Islet precursor cell (in vitro differentiated cells): ENCODE measurements at places on chromosomes 5 and 9.

- DNase-seq, result no peak
Observed at GRCh38 chr5:170716396-170716795, 67.1 kb upstream of the GABRP start.

DNA sequence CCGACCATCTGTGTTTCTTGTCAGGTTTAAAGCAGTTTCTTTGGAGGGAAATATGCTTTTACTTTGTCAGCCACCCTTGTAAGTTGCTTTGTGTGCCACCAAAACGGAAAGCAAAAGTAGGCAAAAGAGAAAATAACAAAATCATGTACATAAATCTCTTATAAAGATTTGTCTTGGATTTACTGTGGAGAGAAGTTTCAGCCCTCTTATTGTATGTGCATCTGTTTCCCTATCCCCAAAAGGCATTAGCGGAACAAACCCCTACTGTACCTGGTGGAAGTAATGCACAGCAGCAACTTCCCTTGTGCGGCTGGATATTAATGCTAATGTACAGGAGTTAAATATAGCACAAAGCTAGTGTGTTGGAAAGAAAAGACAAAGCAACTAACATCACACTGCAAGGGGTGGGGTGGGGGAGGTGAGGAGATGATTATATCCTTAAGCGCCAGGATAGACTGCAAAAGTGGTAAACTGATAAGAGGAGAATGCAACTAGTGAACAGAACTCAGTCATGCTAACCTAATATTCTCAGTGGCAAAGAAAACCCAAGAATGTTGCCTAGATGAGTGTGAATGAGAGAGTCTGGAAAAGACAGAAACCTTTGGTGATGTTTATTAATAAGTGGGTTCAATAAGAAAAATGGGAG, 396.5 kb upstream of the MEF2C start:
- DNase-seq, result no peak

DNA sequence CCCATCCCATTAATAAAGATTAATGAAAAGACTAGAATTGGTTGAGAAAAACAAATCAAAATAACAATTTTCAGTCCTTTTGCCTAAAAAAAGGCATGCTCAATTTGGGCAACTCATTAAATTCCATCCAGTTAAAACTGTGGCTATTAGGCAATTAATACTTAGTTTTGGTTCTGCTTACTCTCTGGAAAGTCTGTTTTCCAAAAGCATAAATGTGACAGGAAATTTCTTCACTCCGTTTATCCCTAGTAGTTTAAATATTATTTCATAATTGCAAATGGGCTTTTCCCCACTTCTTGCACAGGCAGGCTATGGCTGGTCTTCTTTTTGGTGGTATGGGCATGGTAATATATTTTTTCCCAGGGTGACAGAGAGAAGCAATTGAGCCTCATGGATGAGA, 373.3 kb upstream of the KLF4 start:
- no peak for DNase-seq

- peak; percentile 96 for DNase-seq
Observed at GRCh38 chr5:114361724-114362196, at the start of gene KCNN2. TSS of gene KCNN2 (plus strand) at chr5:114362070. CDS start at chr5:114362140, 70 bp downstream.

DNA sequence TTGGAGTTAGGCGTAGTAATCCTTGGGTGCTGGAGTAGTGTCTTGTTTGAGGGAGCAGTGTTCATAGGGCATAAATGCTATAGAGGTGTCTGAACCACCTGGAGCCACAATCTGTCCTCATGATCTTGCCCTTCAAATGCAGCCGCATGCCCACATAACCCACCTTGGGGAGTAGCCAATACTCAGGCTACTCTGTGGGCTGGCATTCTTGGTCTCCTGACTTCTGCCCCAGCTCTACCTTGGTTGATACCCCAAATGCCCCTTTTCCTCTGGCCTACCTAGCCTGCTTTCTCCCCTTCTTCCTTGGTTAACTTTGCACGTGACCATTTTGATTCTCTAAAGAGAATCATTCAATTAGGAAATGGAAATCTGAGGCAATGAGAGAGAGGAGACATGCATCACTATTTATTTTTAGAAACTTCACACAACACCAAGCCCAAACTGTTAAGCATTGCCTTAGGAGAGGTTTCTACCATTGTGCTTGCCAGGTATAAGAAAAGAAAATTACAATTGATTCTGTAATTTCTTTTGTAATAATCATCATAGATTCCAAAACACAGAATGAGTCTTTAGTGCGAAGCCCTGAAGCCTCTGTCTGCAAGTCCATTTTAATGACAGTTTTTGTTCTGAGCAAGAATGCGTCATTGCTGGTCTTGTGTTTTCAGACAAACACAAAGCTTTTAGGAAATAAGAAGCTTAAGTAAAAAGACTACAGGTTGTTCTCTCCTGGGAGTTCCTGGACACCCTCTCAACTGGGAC, 135.2 kb downstream of the C9orf152 start:
- DNase-seq, result no peak

GRCh38 chr9:135279834-135280393, 192.4 kb downstream of the OLFM1 start:
- DNase-seq, result no peak

GRCh38 chr5:105213078-105213477, 1650.5 kb upstream of the NUDT12 start:
- no peak for DNase-seq

DNA sequence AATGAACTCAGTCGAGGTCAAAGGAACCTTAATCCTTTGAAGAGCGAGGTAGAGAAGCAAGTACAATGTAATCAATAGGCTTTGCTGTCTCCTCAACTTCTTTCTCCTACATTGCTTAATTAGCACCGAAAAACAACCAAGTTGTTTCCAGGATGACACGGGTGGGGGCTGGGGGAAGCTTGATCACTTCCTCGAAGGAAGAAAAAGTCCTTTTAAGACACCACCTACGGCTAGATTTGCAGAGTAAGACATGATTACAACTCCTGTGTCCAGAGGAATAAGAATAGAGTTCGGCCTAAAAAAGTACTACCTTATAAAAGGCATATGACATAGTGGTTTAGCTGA, 811 bp upstream of the ARRDC3 start:
- no peak for DNase-seq

GRCh38 chr5:3025392-3025791, 273.9 kb upstream of the IRX2 start:
- no peak for DNase-seq

DNA sequence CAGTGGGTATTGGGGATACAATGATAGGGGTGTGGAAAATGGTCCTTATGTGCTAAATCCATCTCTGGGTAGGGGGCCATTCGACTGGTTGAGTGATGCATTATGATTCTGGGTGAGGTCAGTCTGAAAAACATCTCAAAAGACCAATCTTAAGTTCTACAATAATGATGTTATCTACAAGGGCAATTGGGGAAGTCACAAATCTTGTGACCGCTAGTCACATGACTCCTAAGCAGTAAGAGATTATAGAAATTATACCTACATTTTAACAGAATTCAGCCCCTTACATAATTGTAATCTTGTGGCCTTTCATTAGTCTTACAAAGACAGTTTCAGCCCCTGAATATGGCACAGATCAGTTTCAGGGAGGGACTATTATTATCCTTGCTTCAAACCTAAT, 224.7 kb downstream of the PIK3R1 start:
- DNase-seq, result no peak

DNA sequence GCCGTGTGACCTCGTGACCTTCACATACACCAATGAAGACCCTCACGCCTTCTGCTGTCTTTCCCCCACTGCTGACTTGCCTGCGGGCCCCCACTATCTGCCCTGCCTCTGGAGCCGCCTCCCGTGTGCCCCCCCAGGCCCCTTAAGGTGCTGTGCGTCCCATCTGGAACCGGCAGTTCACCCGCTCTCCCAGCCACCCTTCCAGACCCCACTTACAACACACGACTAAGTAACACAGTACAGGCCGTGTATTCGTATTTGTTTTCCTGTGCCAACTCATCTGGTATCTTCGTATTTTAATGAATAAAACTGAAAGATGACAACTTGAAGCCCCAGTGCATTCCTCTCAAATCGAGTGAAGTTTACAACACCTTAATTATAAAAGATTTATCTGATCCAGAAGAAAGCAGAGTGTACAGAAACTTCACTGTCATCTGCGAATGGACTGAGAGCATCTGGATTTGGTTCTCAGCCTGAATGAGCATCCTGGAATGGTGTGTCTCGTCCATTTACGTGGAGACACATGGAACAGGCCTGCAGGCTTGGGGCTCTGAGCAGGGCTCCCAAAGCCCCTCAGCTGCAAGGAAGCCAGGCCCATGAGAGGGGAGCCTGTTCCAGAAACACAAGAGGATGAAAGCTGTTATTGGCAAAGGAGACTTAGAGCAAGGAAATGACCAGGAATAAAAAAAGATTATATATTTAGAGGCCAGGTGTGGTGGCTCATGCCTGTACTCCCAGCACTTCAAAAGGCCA, 21.9 kb upstream of the TERT start:
- DNase-seq, result peak; percentile 45

- DNase-seq, result no peak
Observed at GRCh38 chr5:56638768-56639238, 176.5 kb upstream of the MAP3K1 start.

- DNase-seq, result no peak
Observed at GRCh38 chr5:121029536-121030245, 565.6 kb downstream of the PRR16 start.

GRCh38 chr5:5828619-5829018, 406.1 kb downstream of the ICE1 start:
- no peak for DNase-seq

DNA sequence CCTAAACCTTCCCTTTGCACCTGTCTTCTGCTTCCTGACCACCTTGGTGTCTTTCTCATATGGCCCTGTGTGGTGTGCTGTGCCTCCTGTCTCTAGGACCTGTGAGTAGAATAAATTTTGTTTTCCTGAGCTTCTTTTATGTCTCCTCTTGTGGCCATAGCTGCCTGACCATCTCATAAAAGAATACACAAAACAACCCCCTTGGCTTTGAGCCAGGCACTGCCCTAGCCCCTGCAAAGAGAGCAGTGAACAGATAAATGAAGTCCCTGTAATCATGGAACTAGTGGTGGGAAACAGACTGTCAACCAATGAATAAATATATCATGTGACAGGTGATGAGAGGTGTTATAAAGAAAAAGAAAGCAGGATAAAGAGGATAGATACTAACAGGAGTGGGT, 485.1 kb downstream of the CSNK1G3 start:
- DNase-seq, result peak; percentile 56

- DNase-seq, result no peak
Observed at GRCh38 chr9:96376891-96377874, 6.3 kb downstream of the SLC35D2 start.

DNA sequence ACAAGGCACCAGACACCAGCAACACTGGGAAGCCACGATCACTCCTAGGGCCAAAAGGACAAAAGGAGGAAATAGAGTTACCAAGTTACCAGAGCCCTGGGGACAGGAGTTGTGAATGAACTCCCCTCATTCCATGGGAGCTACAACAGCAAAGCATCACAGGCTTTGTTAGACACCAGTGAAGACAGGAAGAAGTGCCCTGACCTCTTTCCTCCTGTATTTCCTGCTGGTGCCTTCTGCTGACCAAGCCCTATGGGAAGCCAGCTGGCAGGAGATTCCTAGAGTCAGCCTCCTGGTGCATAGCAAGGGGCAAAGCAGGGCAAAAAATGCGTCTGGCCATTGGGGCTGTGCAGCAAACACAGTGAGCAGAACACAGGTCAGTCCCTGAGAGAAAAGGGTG, 374.7 kb downstream of the ZSWIM6 start:
- DNase-seq, result no peak

DNA sequence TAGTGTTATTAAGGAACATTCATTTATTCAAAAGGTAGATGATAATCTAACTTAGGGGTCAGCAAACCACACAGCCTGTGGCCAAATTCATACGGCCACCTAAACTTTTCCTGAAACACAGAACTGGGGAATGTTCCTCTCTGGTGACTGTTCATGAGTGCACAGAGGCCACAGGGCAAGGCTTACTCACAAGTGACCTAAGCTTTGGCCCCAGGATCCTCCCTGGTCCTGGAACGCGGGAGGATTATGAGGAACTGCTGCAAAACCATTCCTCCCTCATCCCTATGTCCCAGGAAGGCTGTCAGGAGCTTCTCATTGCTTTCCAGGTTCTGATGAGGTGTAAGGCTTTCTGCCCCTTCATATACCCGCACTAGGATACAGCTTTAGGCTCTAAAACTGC, 397.6 kb downstream of the SEMA5A start:
- DNase-seq, result peak; percentile 61

DNA sequence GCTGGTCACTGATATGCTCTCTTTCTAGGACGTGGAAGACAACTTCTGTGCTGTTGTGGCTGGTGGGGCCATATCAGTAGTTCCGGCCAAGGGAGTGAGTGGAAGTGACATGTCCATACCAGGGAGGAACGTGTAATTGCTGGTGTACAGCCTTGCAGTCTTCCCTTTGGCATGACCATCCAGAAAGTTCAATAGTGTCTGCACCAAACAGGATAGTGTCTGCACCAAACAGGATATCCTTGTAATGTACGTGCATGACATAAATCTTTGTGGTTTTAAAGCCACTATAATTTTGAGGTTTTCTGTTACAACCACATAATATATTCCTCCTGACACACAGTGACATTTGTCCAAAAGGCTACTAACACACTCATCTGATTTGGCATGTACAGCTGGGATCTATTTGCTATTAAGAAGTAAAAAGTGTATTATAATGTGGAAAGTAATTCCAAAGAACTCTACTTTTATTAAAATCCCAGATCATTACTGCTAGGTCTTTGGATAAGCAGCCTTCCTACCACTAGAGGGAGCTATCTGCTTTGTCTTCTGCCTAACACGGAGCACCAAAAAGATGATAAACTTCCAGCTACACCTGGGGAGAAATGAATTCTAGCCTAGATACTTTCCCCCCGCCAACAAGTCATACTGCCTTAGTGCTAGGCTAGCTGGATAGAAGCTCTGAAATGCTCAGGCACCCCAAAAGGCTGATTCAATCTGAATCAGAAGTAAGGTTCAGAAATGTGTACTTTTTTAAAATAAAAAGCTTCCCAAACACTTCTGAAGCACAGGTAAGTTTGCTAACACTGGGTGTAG, 52.7 kb downstream of the RNF145 start:
- DNase-seq, result no peak

DNA sequence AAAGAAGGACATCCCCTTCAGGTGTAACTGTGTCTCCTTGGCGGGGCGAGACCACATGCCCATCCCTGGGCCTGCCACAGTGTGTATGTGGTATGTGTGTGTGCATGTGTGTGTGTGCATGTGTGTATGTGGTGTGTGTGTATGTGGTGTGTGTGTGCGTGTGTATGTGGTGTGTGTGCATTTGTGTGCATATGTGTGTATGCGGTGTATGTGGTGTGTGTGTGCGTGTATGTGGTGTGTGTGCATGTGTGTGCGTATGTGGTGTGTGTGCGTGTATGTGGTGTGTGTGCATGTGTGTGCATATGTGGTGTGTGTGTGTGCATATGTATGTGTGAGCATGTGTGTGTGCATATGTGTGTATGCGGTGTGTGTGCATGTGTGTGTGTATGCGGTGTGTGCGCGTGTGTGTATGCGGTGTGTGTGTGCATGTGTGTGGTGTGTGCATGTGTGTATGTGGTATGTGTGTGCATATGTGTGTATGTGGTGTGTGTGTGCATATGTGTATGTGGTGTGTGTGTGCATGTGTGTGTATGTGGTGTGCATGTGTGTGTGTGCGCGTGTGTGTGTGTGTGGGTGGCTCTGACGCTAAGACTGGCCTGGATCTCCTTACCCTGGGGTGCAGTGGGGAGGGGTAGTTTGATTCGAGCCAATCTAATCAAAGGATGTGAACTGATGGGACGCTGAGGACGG, 107.9 kb upstream of the RAPGEF1 start:
- no peak for DNase-seq

- no peak for DNase-seq
Observed at GRCh38 chr9:120242116-120242811, 337.7 kb downstream of the CDK5RAP2 start.
